Gastroesophageal sphincter (tissue), 4 donors: ENCODE measurements at places on chromosomes 5 and 9. TPM values are rescaled to one million over a fixed set of nuclear protein-coding genes. Genes with fewer than 3 reads are reported as not detected.

Gene PCDHA8
- not detected for total RNA-seq

GRCh38 chr9:32875242-32875641, 91.9 kb downstream of the TMEM215 start:
- ATAC-seq = no peak

Gene IRX4
- not detected for total RNA-seq

Gene CER1
- not detected for total RNA-seq

Gene PLAC8L1
- total RNA-seq = 1.2 TPM

Gene TESK1
- 77.1 TPM for total RNA-seq

DNA sequence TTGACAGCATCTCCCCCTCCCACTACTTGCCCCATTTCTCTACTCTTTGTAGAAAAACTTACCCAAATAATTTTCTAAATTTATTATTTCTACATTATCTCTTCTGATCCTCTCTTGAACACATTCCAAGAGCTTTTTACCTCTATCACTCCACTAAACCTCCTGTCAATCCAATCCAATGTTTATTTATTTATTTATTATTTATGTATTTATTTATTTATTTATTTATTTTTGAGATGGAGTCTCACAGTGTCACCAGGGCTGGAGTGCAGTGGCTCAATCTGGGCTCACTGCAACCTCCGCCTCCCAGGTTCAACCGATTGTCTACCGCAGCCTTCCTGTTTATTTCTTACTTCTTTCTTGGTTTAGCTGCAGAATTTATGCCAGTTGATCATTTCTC, 178.5 kb upstream of the GAS1 start:
- ATAC-seq = no peak

DNA sequence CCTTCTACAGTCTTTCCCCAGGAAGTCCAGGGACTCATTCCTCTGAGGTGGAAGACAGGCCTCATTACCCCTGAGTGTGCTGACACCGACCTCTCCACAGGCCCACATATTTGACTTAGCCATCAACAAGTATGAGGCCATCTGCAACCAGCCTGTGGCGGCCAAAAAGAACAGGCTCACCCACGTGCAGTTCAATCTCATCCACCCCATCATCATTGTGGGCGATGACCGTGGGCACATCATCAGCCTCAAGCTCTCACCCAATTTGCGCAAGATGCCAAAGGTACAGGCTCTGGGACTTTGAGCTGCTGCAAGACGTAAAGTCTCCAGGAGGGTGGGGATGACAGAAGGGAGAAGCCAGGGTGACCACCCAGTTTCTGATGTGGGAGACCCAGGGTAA, 5.6 kb downstream of the ENHO start:
- ATAC-seq = no peak

- no peak for ATAC-seq
Measured at GRCh38 chr5:1725641-1726468, 73.8 kb downstream of the MRPL36 start.

Gene FAM200C
- 7.2 TPM for total RNA-seq

- peak; percentile 61 for ATAC-seq
Measured at GRCh38 chr5:140633021-140633471, at the start of gene CD14. Gene CD14 (minus strand): TSS chr5:140633175. CDS start chr5:140633071, 104 bp downstream.

DNA sequence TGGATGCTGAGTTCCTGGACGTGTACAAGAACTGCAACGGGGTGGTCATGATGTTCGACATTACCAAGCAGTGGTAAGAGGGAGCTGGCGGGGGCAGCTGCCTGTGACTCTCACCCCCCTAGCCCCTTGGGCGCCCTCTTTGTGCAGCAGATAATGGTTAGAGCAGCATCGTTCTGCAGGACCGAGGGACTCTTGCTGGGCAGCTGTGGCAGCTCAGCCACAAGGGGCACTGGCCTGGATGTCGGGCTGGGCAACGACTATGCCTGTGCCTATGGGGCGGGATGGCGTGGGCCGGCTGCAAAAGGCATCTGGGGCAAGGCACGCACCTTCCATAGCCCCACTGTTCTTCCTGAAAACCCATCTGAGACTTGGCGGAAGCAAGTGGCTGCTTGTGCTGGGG, 12.9 kb upstream of the AJM1 start:
- no peak for ATAC-seq

Gene FAM81B
- total RNA-seq = not detected

GRCh38 chr5:36613241-36613640, 6.8 kb downstream of the SLC1A3 start:
- ATAC-seq = no peak

- no peak for ATAC-seq
Measured at GRCh38 chr9:128061275-128061960, 5.7 kb downstream of the NAIF1 start.
